ENCODE measurements at places on chromosomes 12 and 14. TPM values are rescaled to one million over a fixed set of nuclear protein-coding genes. Genes with fewer than 3 reads are reported as not detected.
A peak's percentile ranks its signal among the peaks of the same experiment; 100 is the strongest.

DNA sequence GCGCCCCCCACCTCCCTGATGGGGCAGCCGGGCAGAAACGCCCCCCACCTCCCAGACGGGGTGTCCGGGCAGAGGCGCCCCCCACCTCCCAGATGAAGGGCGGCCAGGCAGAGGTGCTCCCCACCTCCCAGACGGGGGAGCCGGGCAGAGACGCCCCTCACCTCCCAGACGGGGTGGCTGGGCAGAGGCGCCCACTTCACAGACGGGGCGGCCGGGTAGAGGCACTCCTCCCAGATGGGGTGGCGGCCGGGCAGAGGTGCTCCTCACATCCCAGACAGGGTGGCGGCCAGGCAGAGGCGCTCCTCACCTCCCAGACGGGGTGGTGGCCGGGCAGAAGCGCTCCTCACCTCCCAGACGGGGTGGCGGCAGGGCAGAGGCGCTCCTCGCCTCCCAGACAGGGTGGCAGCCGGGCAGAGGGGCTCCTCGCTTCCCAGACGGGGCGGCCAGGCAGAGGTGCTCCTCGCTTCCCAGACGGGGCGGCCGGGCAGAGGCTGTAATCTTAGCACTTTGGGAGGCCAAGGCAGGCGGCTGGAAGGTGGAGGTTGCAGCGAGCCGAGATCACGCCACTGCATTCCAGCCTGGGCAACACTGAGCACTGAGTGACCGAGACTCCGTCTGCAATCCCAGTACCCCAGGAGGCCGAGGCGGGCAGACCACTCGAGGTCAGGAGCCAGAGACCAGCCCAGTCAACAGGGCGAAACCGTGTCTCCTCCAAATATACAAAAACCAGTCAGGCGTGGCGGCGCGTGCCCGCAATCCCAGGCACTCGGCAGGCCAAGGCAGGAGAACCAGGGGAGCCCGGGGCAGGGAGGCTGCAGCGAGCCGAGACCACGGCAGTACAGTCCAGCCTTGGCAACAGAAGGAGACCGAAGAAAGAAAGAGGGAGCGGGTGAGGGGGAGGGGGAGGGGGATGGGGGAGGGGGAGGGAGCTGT is 12.9 kb upstream of the PXN start:
- H3K27me3 ChIP-seq: no peaks in the 10 kb centered on the region
- no peaks in the 10 kb centered on the region for H3K4me1 ChIP-seq
- H3K36me3 ChIP-seq: no peaks in the 10 kb centered on the region
- no peak for DNase-seq
- no peak overlapping the region for H3K27ac ChIP-seq

- H3K4me1 ChIP-seq: no peaks in the 10 kb centered on the region
- H3K27ac ChIP-seq: no peak overlapping the region
- H3K4me3 ChIP-seq: no peak overlapping the region
These were observed 204.6 kb upstream of the ALG10 start for GRCh38 chr12:33817713-33818112.

DNA sequence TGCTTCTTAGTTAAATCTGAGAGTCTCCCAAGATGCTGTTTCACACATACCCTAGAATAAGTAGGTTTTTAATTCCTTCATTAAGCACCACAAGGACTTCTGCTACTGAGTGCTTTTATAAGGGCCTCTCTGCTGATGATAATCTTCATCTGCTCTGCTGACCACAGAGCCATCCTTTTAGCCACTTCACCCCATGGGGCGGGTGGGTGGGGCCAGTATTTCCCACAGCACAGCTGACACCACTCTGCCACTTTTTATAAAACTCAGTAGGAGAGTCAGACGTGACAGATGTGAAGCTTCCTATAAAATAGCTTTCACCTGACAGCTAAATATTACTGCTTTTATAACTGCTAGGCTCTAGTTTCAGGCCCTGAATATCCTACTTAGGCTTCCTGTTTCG is 20.3 kb downstream of the FCF1 start:
- no peaks in the 10 kb centered on the region for H3K4me1 ChIP-seq
- H3K4me3 ChIP-seq: no peak overlapping the region
- H3K27me3 ChIP-seq: no peaks in the 10 kb centered on the region
- no peak overlapping the region for H3K27ac ChIP-seq
- H3K36me3 ChIP-seq: peaks cover 34% of the 10 kb centered on the region

DNA sequence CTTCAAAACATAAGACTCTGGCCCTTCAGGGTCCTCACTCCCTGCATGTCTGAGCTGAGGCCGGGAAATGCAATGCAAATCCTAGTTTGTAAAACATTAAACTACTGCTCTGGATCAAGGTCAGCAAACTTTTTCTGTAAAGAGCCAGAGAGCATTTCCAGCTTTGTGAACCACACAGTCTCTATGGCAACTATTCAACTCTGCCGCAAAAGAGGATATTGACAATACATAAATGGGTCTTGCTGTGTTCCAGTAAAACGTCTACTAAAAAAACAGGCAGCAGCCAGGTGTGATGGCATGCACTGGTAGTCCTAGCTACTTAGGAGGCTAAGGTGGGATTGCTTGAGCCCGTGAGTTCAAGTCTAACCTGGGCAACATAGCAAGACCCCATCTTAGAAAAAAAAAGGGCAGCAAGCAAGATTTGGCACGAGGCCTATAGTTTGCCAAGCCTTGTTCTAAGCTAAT is 22.3 kb downstream of the DDX24 start:
- peaks cover 67% of the 10 kb centered on the region for H3K36me3 ChIP-seq
- no peaks in the 10 kb centered on the region for H3K4me1 ChIP-seq
- no peak for DNase-seq
- H3K27me3 ChIP-seq: no peaks in the 10 kb centered on the region

DNA sequence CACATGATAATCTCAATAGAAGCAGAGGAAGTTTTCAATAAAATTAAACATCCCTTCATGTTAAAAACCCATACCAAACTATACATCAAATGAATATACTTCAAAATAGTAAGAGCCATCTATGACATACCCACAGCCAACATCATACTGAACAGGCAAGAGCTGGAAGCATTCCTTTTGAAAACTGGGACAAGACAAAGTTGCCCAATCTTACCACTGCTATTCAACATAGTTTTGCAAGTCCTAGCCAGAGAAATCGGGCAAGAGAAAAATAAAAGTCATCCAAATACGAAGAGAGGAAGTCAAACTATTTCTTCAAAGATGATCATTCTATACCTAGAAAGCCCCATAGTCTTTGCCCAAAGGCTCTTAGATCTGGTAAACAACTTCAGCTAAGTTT is 454.7 kb upstream of the PRICKLE1 start:
- H3K4me3 ChIP-seq: no peak overlapping the region
- DNase-seq: no peak
- H3K27me3 ChIP-seq: no peaks in the 10 kb centered on the region

DNA sequence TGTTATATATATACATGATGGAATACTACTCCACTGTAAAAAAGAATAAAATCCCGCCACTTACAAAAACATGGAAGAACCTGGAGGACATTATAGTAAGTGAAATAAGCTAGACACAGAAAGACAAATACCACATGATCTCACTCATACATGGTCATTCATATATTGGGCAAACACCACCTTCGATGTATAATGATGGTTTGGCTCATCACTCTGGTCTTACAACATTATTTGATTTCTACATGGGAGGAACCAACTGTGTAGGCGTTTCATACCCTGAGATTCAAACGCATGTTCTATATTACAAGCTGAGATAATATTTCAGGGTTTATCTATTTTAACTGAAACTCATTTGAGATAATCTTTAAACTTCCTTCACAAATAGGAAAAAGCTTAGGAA is 48.3 kb downstream of the ABCD2 start:
- no peaks in the 10 kb centered on the region for H3K4me1 ChIP-seq
- H3K27me3 ChIP-seq: no peaks in the 10 kb centered on the region
- H3K4me3 ChIP-seq: no peak overlapping the region
- no peaks in the 10 kb centered on the region for H3K36me3 ChIP-seq

- no peak overlapping the region for H3K27ac ChIP-seq
- H3K27me3 ChIP-seq: no peaks in the 10 kb centered on the region
- peaks cover 16% of the 10 kb centered on the region for H3K4me1 ChIP-seq
These were observed 24.5 kb downstream of the ERG28 start for GRCh38 chr14:75636100-75636692.

- H3K27me3 ChIP-seq: no peaks in the 10 kb centered on the region
- H3K4me1 ChIP-seq: peaks cover 15% of the 10 kb centered on the region
- no peak overlapping the region for H3K4me3 ChIP-seq
- DNase-seq: peak; percentile 63
These were observed 3.7 kb downstream of the UNC119B start for GRCh38 chr12:120713861-120714482.

GRCh38 chr12:125773033-125773640 is 707.9 kb downstream of the AACS start:
- H3K27me3 ChIP-seq: no peaks in the 10 kb centered on the region
- no peak overlapping the region for H3K27ac ChIP-seq
- no peak overlapping the region for H3K4me3 ChIP-seq
- H3K36me3 ChIP-seq: no peaks in the 10 kb centered on the region
- H3K4me1 ChIP-seq: no peaks in the 10 kb centered on the region
- DNase-seq: peak; percentile 6

DNA sequence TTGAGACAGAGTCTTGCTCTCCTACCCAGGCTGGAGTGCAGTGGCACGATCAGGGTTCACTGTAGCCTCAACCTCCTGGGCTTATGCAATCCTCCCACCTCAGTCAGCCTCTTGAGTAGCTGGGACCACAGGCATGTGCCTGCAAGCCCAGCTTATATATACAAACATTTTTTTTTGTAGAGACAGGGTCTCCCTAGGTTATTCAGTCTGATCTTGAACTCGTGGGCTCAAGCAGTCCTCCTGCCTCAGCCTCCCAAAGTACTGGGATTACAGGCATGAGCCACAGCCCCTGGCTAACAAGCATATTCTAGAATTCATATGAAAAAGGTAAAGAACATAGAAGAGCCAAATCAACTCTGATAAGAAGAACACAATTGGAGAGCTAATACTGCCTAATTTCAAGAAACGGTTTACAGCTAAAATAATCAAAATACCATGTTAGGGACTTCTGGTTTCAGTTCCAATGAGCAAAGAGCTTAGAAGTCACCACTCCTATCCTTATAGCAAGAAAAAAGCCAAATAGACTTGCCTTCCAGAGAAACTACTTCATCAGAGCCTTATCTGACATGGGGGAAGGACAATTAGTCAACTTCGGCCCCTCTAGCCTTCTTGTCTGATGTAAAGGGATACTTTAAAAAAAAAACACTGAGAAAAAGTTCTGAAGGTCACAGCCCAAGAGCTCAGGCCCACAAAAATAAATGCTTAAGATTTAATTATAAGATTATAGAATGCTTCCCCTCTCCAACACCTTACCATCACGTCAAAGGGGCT is 37.6 kb downstream of the TMEM116 start:
- no peak overlapping the region for H3K4me3 ChIP-seq
- H3K27ac ChIP-seq: no peak overlapping the region
- H3K4me1 ChIP-seq: no peaks in the 10 kb centered on the region
- no peaks in the 10 kb centered on the region for H3K36me3 ChIP-seq
- H3K27me3 ChIP-seq: no peaks in the 10 kb centered on the region

DNA sequence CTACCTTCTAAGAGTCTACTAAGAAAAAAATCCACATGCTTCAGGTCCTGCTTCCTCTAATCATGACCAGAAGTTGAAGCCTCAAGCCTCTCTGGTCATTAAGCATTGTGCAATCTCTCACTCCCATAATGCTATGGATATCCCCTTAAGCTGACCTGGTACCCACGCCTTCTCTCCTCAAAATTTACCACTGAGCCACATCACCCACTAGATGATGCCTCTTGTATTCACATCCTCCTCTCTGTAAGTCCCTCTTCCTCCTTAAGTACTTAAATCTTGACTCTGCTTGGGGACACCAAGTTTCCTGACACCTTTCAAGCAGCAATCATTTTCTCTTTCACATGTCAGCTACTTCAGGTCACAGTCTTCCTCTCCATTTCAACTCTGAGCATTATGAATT is 9.8 kb downstream of the GALNT4 start:
- no peak overlapping the region for H3K27ac ChIP-seq
- H3K4me1 ChIP-seq: no peaks in the 10 kb centered on the region
- no peaks in the 10 kb centered on the region for H3K27me3 ChIP-seq
- no peak overlapping the region for H3K4me3 ChIP-seq

DNA sequence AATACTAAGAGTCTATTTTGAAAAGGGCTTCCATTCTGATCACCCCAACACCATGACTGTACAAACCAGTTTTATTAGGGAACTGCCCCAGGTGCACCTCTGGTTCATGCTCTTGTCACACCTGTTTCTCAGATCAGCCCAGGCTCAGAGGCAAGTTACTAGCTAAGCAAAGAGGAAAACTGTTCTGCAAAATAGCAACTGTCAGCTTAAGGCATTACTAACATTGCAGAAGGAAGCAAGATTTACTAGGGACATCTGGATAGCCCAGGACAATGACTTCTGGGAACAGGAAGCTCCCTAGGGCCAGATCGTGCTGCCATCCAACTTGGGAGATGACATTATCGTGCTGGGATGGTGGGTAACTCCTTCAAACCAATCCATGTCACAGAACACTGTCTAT is 30.1 kb downstream of the ANAPC7 start:
- no peak overlapping the region for H3K27ac ChIP-seq
- H3K27me3 ChIP-seq: no peaks in the 10 kb centered on the region
- no peaks in the 10 kb centered on the region for H3K4me1 ChIP-seq
- no peak for DNase-seq
- H3K36me3 ChIP-seq: peaks cover 49% of the 10 kb centered on the region

- H3K4me3 ChIP-seq: no peak overlapping the region
- no peaks in the 10 kb centered on the region for H3K36me3 ChIP-seq
- no peak for DNase-seq
- no peak overlapping the region for H3K27ac ChIP-seq
- H3K27me3 ChIP-seq: no peaks in the 10 kb centered on the region
These were observed 486.0 kb downstream of the BCAT1 start for GRCh38 chr12:24462946-24463345.

DNA sequence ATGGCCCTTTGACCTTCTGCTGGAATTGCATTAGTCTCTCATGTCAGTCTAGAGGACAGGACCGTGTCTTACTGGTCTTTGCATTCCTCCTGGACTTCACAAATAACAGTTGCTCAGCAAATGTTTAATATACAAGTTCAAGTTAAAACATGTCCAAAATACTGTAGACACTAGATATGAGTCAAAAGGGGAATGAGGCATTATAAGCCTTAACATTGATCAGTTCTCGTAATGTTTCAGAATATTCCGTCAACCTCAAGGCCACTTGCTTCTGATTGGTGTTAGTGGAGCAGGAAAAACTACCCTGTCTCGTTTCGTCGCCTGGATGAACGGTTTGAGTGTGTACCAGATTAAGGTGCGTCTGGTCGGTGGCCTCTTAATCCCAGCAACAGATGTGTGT is 59.9 kb downstream of the HSP90AA1 start:
- DNase-seq: no peak
- peaks cover 64% of the 10 kb centered on the region for H3K36me3 ChIP-seq
- no peaks in the 10 kb centered on the region for H3K27me3 ChIP-seq
- H3K27ac ChIP-seq: no peak overlapping the region

DNA sequence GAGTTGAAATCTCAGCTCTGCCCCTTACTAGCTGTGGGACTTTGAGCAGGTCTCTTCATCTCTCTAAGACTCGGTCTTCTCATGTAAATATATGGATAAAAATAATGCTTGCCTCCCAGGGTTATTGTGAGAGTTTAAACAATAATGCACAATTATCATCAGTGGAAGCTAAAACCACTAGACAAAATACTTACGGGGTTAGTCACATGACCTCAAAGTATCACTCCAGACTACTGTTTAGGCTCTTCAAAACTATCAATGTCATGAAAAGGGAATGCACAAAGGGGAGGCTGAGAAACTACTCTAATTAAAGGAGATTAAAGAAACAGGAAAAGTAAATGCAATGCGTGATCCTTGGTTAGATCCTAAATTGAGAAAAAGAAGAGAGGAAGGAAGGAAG is 24.5 kb upstream of the TSPAN11 start:
- H3K27ac ChIP-seq: no peak overlapping the region
- H3K4me1 ChIP-seq: no peaks in the 10 kb centered on the region
- no peak for DNase-seq
- H3K36me3 ChIP-seq: no peaks in the 10 kb centered on the region

SYT1 gene
- 44.9 TPM for total RNA-seq

NOS1 gene
- 0.22 TPM for total RNA-seq

ANAPC5 gene
- 112 TPM for total RNA-seq

CBLN3 gene
- total RNA-seq: 2.0 TPM

NYNRIN gene
- 0.27 TPM for total RNA-seq

MRPL42 gene
- 120 TPM for total RNA-seq

All from HCT116 (cell line).